ENCODE measurements at places on chromosomes 13 and 19.

GRCh38 chr19:47209319-47210179 lies 21.4 kb downstream of the BBC3 start:
- DNase-seq, result no peak

- DNase-seq, result no peak
These were observed 262.1 kb downstream of the FGF9 start for GRCh38 chr13:21932996-21933395.

DNA sequence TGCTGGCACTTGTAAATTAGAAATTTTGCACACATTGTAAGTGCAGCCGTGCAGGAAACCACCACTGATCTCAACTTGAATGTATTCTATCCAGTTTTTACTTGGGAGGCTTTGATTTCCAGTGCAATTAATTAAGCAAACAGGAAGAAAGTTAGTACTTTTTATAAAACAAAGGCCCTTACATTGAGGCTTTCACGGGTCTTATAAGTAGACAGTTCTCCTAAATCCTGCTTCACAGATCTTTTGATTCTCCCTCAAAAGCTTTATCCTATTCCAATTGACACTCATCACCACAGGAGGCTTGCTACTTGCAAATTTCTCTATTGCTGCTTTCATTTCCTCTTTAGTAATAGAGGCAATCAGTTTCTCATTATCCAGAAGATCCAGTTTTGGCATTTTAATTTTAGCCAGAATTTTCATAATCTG lies 90.1 kb downstream of the ERCC5 start:
- no peak for DNase-seq

DNA sequence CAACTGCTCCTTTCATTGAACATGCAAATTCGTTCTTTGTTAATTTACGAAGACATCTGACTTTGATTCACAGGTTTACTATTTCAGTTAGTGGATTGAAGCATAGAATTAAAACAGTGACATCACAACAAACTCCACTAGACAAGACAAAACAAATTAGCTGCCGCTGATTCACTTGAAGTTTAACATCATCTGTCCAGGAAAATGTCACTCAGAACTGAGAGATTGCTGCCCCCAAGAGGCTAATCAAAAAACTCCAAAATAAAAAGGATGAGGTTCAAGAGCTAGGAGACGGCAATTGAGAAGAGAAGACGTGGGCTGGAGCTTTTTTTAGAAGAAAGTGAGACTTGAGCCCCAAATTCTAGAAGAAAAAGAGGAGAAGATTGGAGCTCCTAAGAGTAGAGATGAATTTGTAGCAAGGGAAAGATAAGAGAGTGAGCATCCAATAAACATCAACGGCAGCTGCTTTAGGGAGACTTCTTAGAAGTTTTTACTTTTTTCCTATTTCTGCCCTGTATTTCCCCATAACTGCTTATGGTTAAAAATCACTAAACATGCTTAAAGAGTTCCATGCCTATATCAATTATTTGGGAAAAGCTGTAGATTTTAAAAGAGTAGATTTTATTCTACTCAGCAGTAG lies 40.8 kb upstream of the TPP2 start:
- DNase-seq, result no peak

DNA sequence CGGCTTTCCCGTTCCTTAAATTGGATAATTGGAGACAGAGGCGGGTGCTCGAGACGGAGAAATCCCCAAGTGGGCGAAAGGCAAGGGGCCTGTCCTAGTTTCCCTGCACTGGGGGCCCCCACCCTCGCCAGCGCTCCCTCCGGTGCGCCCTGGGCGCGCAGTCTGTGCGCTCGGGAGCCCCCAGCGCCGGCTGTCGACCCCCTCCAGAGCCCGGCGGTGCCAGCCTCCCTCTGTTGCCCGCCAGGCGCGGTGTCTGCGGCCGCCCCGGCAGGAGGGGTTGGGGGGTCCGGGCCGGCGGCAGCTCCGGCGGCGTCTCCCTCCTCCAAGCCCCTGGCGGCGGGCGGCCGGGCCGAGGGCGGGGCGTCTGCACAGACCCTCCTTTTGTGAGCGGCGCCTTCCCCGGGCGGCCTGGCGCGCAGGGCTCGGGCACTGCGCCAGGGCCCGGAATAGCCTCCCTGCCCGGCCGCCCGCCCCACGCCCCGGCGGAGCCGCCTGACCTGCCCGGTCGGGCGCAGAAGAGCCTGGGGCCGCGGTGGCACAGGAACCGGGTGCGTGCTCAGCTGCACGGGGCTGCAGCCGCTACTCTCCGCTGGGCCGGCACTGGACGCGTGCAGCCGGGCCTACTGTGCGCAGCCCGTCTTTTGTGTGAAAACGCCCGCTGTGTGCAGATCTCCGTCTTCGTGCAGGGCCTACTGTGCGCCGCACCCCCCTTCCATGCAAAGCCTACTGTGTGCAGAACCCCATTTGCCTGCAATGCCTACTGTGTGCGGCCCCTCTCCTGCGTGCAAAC lies 13.2 kb downstream of the GADD45B start:
- no peak for DNase-seq

DNA sequence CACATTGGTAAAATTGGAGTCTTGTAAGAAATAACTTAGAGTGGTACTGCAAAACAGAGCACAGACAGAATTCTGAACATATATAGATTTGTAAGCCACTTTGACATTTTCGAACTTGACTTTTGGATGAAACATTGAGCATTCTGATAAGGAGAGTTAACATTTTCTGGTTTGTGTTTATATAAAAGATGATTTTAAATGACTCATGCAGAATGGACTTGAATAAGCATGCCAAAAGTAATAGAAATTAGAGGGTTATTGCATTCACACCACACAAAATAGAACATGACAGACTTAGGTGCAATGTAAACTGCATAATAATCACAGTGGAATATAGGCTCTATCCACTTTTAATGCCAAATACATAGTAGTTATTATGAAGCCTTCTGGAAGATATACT lies 507.0 kb downstream of the DACH1 start:
- no peak for DNase-seq

DNA sequence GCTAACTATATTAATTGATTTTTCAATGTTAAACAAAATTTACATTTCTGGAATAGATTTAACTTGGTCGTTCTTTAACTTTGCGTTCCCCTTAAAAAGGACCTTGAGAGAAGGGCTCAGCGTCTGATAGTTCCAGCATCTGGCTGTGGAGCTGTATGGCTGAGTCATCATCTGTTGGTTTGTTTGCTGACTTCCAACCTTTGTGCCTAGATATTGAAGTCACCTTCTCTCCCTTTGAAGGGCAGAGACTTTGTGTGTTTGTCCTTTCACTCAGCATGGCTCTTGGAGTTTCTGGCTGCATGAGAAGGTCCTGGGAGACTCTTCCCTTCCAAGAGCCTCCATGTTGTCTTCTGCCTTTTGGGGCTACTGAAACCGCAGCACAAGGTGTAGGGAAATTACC lies 16.6 kb upstream of the IRS2 start:
- no peak for DNase-seq

DNA sequence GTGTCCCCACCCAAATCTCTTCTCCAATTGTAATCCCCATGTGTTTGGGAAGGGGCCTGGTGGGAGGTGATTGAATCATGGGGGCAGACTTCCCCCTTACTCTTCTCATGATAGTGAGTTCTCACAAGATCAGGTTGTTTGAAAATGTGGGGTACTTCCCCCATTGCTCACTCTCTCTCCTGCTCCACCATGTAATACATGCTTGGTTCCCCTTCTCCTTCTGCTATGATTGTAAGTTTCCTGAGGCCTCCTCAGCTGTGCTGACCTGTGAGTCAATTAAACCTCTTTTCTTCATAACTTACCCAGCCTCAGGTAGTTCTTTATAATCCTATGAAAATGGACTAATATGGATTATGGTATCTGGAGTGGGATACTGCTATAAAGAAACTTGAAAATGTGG lies 24.1 kb downstream of the ING1 start:
- DNase-seq, result no peak

DNA sequence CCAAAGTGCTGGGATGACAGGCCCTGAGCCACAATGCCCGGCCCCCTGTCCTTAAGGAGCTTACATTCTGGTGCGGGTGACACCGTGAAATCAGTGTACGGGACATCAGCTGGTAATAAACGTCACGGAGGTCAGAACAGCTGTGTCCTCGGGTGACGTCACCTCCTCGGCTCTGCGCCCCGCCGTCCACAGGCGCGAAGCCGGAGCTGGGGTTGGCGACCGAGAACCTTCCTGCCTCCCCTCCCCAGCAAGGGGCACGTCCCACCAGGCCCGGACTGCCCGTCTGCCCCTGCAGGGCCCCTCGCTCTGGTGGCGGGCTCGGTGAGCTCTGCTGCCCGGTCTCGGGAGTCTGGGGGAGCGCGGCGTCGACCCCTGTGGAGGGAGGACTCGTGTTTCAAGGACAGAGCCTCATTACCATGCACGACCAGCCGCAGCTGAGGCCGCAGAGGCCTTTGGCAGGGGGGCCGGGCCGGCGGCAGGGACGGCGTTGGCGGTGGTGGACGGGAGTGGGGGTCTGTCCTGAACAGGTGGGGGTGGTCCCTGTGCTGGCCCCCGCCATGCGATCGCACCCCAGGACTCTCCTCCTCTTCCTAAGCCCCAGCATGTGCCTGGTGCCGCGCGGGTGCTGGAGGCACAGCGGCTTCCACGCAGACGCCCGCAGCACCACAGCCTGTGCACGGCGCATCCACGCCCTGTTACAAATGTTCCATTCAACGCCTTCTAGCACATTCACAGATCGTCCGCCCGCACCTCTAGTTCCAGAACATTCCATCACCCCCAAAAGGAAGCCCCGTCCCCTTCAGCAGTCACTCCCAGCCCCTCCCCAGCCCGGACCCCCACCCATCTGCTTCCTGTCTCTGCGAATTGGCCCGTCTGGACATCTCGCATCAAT lies 5.4 kb downstream of the LINGO3 start:
- no peak for DNase-seq

GRCh38 chr19:6070207-6070681 lies 40.1 kb downstream of the RFX2 start:
- DNase-seq, result no peak

- no peak for DNase-seq
These were observed 14.9 kb upstream of the PVR start for GRCh38 chr19:44628793-44629192.

- no peak for DNase-seq
These were observed 123.3 kb downstream of the VWA8 start for GRCh38 chr13:41837629-41838028.

GRCh38 chr19:44947041-44947581 lies 1.3 kb downstream of the APOC2 start:
- DNase-seq, result no peak

DNA sequence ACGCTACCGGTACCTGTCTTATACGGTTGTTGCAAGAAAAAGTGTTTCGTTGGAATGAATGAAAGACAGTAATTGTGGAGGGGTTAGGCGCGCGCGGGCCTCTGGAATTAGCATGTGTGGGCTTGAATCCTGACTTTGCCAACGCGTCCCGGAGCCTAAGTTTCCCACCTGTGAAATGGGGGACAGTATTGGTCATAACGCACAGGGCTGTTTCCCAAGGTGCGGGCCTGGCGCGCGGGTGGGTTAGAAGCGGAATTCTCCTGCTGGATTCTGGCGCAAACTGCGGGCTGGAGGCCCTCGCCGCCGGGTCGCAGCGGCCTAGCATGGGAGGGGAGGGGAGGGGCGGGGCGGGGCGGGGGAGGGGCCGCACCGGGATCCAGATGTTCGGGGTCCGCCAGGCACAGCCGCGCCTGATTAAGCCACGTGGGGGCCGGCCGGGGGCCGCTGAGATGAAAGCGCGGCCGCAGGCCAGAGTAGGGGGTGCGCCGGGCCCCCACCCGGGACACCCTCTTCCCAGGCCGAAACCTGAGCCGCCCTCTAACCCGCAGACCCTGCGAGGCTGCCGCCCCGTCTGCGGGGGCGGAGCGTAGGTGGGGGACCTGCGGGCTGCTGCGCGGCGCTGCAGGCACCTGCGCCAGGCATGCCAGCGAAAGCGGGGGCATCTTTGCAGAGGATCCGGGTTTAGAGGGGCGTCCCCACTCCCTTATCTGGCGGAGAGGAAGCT lies 1.2 kb upstream of the TMEM59L start:
- no peak for DNase-seq

DNA sequence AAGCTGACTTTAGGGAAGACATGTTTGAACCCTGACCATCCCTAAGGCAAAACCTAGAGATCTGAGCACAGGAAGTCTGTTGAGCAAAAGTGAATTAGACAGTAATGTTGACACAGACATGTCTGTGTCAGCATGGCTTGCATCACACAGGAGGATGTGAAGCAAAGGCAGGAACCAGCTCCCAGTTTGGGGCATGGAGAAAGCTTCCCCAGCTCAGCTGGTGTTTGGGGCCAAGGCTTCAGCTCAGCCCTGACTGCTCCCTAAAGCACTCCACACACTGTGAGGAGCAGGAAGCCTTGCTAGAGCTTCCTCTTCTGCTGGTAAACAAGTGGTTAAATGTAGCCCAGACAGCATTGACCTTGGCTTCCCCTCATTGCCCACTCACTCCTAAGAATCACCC lies 153.8 kb upstream of the UBL3 start:
- DNase-seq, result no peak

GRCh38 chr19:57057036-57057686 lies 62.6 kb upstream of the USP29 start:
- no peak for DNase-seq

DNA sequence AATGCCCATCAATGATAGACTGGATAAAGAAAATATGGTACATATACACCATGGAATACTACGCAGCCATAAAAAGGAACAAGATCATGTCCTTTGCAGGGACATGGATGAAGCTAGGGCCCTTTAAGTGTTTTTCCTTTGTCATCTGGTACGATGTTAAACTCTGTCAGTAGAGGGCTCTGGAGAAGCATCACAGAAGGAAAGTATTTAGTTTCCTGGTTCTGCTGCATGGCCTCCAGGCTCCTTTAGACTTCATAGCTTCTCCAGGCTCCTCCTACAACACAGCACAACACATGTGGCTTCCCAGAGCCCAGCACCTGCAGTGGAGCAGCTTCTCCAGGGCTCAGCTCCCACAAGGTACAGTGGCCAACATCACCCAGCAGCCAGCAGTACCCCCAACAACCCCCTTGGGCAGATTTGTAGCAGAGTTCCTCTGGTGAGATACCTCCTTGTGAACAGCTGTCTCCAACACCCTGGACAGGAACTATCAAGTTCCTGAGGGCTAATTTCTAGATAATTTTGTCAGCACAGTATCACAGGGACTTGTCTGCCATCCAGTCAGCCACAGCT lies 63.4 kb downstream of the KCTD12 start:
- no peak for DNase-seq

DNA sequence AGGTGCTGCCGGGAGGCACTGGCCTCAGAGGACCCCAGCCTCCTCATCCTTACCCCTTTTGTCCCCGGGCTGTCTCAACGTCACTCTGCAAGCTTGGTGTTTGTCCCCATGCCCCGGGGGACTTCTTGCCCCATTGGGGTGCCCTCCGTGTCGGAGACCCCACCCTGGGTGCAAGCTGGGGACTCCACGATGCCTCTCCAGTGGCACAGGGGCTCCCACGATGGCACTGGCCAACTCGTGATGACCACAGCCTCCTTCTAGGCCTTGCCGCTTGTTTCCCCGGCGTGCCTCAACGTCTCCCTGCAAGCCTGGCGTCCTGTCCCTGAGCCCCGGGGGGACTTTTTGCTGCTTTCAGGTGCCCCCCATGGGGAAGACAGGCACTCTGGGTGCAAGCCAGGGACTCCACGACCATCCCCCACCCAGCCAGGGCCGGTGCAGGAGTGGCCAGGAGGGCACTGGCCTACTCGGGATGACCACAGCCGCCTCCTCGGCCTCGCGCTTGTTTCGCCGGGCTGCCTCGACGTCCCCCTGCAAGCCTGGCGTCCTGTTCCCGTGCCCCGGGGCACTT lies 237.0 kb downstream of the TUBA3C start:
- DNase-seq, result no peak

Measured in stimulated activated CD4-positive, alpha-beta T cell treated with anti-CD3 and anti-CD28 coated beads, TNF-alpha, amount 100 ng/mL, for 48 hours (primary cell).